ENCODE measurements at places on chromosomes 3 and 15. TPM values are rescaled to one million over a fixed set of nuclear protein-coding genes. Genes with fewer than 3 reads are reported as not detected.

DNA sequence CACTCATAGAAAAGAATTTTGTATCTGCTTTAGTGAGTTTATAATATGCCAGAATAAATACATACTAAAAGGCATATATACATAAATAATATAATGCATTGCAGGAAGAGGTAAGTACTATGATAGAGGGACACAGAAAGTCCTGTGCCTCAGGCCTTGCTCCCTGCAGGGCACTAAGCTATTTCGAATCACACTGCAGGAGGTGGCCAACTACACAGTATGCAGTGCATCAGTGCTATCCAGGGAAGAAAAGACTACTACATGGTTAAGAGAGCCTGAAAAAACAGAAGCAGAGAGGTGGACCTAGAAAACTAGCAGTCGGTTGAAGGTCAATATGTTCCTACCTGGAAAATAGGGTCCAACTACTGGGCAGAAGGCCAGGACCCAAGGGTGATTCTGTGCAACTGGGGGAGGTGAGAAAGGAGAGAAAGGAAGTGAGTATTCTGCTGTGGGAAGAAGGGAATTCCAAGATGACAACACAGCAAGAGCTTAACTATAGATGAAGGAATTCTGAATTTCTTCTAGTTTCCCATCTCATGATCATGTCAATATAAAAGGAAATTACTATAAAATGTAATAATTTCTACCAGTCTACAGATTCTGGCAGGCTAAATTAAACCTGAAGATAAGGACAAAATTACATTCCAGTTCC, 218.0 kb downstream of the ZBTB20 start:
- DNase-seq, result no peak

DNA sequence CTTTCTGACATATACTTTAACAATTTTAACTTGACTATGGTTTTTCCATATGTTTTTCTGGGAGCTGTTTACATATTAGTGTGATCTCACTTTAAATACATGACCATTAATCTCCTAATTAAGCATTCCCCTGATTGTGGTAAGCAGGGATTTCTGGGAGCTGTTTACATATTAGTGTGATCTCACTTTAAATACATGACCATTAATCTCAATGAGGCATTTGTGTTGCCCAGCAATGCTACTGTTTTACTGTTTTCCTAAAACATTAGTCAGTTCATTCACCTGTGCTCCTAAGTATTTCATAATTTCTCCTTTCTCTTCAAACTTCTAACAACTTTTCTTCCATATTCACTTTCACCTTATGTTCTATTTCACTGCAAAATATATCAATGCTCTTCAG, 3.6 kb upstream of the GRAMD1C start:
- DNase-seq, result no peak

- no peak for DNase-seq
Observed at GRCh38 chr3:134879990-134880389, 84.9 kb downstream of the EPHB1 start.

DNA sequence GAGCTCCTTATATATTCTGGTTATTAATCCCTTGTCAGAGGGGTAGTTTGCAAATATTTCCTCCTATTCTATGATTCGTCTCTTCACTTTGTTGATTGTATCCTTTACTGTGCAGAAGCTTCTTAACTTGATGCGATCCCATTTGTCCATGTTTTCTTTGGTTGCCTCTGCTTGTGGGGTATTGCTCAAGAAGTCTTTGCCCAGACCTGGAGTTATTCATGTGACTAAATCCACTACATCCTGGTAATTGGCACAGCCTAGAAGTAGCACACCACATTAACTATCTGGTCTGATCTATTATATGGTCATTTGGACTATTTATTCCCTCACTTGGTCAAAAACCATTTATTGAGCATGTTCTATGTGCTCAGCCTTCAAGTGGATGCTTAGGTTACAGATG, 164.8 kb upstream of the ATP11B start:
- no peak for DNase-seq

GRCh38 chr3:111414531-111414930, 127.5 kb upstream of the CD96 start:
- no peak for DNase-seq

DNA sequence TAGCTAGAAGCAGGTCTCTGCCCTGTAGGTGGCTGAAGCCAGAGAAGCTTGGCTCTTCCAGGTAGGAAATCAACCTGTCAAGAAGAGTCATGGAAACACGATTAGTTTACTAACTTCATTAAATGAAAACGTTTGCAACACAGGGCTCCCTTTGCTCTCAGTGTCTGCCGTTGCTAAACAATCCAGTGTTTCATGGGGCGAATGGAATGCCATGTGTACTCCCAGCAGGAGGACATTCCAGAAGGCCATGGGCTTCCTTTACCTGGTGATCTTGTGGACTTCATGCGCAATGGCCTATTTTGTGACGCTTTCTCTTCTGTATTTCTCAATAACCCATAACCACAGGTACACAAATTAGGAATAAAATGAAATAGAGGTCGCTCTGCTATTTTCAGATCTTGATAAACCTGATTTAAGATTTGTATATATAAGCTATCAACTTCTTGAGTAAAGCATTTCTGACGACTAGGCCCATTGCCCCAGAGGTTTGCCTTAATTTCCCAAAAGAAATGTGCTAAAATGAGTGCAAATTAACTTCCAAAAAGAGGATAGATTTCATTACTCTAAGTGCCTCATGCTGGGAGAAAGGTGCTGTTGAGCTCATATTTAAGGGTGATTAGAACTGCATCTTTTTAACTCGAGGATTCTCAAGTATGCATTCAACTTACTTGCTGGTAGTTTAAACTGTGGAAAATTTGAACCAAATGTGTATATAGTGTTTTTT, 171.0 kb downstream of the EPHA3 start:
- no peak for DNase-seq

DNA sequence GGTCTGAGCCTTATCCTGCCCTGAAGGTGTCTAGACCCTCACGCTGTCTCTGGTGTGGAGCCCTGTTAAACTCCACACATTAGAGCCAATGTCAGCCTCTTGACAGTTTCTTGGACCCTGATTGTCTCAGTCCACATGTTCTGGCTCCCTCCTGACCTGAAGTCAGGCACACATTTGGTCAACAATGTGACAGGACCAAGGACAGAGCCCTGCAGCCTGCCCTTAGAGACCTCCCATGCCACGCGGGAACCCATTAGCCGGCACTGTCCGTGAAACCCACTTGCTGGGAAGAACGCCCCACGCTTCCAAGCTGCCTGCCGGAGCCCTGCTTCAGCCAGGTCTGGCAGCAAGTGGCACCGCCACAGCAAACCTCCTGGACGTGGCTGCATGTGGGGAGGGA, 162.7 kb upstream of the LINGO1 start:
- DNase-seq, result no peak

GRCh38 chr3:99484871-99485270, 153.5 kb upstream of the COL8A1 start:
- DNase-seq, result peak; percentile 33

- no peak for DNase-seq
Observed at GRCh38 chr3:118931996-118932395, 102.7 kb downstream of the IGSF11 start.

- DNase-seq, result no peak
Observed at GRCh38 chr15:90588427-90588826, 58.7 kb downstream of the CRTC3 start.

GRCh38 chr3:155870945-155871745, 695 bp downstream of the GMPS start:
- DNase-seq, result peak; percentile 10

DNA sequence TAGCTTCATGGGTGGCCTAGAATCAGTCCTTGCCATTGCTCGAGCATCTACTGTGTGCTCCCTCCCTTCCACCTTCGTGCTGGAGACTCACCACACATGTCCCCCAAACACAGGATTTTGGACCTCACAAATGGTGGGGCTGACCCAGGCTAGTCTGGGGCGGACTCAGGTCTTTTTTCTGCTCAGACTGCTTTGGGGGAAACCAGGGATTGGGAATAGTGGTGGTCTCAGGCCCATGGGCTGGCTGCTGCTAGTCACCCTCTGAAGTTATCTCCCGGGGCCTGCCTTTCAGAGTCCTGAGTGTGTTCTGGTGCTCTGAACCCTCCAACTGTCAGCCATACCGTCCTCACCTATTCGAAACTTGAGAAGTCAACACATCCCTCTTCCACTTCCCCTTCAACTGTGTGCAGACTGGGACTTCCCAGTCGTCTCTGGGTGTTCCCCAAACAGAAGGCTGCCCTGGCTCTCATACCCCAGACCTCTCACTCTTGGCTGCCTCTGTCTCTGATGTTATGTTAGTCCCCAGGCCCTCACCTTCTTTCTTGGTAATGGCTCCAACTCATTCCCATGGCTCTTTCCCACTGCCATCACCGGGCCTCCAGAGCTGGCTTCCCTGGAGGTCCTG, 46.0 kb downstream of the PPCDC start:
- DNase-seq, result no peak

DNA sequence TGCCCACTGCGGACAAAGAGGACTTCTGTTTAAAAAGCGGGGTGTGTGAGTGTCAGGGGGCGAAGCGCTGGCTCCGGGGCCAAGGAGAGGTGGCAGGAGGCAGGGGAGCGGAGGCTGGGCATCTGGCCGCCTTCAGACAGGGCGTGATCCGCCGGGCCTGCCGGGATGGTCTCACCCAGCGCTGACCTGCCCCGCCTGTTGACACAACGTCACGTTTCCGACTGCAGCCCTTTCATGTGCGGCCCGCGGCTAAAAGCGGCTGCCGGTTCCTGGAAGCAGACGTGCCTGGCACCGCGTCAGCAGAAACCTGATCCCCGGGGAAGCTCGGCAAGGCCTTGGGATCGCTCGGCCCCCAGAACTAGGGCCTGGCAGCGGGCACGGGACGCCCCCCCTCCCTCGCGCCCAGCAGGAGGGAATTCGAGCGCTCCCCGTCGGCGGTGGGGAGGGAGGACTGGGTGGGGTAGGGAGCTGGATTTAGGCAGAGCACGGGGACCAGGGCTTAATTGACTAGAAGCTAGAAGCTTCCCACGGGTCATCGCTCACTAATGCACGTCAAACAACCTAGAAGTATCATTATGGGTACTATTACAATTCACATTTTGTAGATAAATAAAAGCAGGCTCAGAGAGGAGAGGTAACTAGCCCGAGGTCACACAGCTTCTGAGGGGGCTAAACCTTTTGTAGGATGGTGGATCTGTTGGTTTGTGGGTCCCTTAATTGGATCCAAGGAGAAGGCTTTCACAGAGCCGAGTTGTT, 7.7 kb downstream of the BHLHE40 start:
- peak; percentile 98 for DNase-seq

DNA sequence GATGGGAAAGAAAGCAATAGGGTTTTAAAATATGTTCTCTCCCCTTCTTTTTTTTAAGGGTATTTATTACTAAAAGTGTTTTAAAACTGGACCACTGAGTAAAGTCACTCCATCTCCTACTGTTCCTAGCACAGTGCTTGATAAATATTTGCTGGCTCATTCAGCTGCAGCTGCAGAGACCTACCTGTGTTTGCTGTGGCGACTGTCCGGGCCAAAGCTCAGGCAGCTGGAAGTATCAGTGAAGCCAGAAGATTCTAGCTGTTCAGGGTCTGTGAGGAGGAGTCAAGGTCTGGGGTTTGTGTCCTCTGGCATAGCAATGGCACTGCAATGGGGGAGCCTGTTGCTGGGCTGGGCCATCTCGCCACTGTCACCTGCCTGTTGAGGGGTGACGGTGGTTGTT, 109.9 kb downstream of the RPLP1 start:
- no peak for DNase-seq

DNA sequence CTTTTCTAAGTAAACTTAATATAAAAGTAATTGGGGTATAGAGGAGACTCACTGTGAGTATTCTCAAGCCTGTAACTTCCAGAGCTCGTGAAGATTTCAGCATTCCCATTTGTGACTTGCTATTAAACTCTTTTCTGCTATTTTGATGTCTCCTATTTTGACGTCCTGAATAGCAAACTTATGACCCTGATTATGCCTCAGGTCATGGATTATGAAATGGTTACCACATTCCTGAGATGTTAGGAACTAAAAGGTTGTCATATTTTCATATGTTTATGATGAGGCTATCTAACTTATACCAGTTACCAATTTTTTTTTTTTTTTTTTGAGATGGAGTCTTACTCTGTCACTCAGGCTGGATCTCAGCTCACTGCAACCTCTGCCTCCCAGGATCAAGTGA, 105.5 kb downstream of the ATG7 start:
- DNase-seq, result no peak

DNA sequence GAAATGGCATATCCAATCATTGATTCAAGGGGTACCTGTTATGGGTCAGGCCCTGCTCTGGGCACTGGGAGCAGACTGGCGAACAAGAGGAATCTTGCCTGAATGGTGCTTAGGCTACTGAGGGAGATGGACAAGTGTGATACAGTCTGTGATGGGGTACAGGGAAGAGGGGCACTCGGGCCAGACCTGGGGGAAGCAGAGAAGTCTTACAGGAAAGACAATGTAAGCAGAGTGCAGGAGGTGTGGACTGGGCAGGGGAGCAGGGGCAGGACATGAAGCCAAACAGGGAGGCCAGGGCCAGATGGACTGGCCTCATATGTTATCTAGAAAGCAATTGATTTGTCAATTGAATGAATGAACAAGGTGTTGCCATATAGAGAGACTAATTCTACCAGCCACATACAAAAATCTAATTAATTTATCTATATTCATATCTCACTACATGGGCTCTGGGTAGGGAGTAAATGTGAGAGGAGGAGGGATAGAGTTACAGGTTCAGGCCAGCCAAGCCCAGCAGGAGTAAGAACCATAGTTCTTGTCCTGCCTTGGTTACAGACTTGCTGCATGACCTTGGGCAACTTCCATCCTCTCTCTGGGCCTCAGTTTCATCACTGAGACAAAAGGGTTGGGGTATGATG, 3.6 kb upstream of the IGDCC4 start:
- no peak for DNase-seq

DNA sequence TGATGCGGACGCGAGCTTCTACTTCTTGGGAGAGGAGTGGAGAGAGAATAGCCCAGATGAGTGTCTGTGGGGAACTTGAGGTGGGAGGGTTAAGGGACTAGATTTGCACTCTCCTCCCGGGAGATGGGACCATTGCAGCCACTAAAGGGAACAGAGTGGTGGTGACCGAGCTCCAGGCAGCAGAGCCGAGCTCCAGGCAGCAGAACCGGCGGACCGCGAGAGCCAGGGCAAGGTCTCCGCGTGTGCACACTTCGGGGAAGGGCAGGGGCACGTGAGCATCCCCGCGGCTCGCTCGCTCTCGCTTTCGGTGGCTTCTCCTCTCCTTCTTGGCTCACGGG, 1.1 kb downstream of the IGDCC3 start:
- no peak for DNase-seq

Gene RAB5A
- 15.9 TPM for total RNA-seq

Gene CSPG4
- 0.14 TPM for total RNA-seq

Gene APPL1
- 15.7 TPM for total RNA-seq

Gene SLC24A1
- 3.9 TPM for total RNA-seq

Gene SLC6A20
- total RNA-seq, result not detected

Gene PROS1
- 10.9 TPM for total RNA-seq

Gene CASR
- not detected for total RNA-seq

Gene PLD1
- total RNA-seq, result 19.0 TPM

Gene RBPMS2
- 0.48 TPM for total RNA-seq

Gene HGD
- 0.12 TPM for total RNA-seq

Gene LRRN1
- total RNA-seq, result 1.6 TPM

Gene CCNB2
- 210 TPM for total RNA-seq

Gene ONECUT1
- total RNA-seq, result 0.10 TPM
